ENCODE measurements at places on chromosomes 16 and 17.

DNA sequence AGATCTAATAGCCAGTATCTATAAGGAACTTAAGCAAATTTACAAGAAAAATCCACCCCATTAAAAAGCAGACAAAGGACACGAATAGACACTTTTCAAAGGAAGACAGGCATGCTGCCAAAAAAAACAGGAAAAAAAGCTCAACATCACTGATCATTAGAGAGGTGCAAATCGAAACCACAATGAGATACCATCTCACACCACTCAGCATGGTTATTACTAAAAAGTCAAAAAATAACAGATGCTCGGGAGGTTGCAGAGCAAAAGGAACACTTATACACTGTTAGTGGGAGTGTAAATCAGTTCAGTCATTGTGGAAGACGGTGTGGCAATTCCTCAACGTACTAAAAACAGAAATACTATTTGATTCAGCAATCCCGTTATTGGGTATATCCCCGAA, 9.6 kb downstream of the STX8 start:
- no peak for DNase-seq

DNA sequence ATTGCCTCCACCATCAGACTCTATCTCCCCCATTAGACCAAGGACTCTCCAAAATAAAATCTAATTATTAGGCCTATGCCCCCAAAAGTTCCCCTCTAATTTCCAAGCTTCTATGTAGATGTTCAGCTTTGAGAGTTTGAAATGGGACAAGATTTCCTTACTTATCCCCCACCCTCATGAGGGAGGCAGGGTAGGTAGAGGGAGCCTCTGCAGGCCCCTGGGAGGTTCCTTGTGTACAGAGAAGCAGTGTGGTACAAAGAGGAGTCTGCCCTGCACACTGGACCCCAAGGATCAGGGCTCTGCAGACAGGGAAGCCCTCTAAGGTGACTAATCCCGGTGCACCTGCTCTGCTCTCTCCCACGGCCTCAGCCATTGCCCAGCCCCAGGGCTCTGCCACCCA, 2.5 kb downstream of the KRT17 start:
- DNase-seq: no peak

DNA sequence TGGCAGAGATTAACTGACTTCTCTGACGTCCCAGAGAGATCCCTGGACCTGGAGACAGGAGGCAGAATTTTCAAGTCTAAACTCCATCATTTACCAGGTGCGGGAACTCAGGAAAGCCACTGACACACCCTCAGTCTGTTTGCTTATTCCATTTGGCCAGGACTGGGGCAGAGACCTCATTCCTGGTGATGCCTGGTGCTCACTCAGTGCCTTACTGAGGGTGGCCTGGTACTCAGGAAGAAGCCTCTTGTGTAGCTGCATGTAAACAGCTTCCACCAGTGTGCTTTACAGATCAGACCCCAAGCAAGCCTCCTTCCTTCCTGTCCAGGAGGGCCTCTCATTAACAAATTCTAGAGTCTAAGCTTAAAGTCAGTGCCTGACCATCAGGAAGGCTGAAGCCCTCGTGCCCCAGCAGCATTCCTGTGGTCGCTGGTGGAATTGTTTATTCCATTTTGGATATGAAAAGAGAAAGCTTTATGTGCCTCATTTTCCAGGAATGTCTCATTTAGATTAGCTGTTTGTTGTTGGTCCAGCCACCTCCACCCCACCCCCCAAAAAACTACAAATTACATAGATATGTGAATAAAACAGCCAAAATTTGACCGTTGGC, 236.1 kb upstream of the CDH5 start:
- no peak for DNase-seq

GRCh38 chr17:72906306-72906705, 186.2 kb downstream of the SLC39A11 start:
- DNase-seq: no peak

DNA sequence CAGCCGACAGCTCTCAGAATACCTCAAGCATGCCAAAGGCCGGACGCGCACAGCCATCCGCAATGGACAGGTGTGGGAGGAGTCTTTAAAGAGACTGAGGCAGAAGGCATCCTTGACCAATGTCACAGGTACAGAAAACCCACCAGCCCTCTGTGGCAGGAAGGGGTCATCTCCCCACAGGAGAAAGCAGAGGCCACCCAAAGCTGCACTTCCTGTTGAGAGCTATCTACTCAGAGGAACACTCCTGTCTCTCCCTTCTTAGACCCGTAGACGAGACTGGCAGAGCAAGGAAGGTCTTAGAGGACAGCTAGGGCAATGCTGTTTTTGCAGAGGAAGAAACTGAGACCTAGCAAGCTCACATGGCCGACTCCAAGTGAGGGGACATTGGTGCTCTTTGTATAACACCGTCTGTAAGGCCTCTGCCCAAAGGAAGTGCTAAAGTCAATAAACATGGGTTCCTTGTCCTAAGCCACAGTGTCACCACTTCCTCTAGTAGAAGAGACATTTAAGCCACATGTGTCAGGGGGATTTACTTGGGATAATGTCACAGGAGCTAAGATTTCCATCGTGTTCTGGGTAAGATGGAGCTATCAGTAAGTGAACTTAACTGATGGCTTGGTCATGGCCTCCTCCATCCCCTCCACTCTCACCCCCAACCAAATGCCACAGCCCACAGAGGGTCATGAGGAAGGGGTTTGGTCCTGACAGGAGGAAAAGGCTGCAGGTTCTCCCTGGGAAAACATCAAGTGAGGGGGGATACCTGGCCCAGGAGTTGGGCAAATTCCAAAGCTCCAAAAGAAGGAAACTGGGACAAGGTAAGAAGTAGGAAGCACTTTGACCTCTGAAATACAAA, 9.4 kb downstream of the LPO start:
- DNase-seq: no peak

DNA sequence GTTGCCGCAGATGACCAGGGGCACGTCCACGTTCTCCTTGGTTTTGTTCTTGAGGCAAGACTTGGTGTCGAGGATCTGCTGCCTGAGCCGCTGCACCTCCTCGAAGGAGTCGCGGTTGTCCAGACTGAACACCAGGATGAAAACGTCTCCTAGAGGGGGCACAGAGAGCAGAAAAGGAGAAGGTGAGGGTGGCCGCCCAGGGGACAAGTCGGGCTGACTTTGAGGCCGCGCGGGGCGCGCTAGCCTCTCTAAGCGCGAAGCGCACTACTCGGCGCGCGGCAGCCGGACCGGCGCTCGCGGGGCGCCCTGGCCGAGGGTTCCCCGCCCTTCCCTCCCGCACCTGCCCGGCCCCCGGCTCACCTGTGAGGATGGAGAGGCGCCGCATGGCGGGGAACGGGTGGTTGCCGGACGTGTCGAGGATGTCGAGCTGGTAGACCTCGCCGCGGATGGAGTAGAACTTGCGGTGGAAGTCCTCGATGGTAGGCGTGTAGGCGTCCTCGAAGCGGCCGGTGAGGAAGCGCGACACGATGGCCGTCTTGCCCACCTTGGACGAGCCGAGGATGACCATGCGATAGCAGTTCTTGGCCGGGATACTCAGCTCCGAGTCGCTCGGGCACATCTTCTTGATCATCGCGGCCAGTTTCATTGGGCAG, 533 bp downstream of the RASD1 start:
- no peak for DNase-seq

- no peak for DNase-seq
Observed at GRCh38 chr17:73292031-73292531, 19.7 kb downstream of the CDC42EP4 start.

DNA sequence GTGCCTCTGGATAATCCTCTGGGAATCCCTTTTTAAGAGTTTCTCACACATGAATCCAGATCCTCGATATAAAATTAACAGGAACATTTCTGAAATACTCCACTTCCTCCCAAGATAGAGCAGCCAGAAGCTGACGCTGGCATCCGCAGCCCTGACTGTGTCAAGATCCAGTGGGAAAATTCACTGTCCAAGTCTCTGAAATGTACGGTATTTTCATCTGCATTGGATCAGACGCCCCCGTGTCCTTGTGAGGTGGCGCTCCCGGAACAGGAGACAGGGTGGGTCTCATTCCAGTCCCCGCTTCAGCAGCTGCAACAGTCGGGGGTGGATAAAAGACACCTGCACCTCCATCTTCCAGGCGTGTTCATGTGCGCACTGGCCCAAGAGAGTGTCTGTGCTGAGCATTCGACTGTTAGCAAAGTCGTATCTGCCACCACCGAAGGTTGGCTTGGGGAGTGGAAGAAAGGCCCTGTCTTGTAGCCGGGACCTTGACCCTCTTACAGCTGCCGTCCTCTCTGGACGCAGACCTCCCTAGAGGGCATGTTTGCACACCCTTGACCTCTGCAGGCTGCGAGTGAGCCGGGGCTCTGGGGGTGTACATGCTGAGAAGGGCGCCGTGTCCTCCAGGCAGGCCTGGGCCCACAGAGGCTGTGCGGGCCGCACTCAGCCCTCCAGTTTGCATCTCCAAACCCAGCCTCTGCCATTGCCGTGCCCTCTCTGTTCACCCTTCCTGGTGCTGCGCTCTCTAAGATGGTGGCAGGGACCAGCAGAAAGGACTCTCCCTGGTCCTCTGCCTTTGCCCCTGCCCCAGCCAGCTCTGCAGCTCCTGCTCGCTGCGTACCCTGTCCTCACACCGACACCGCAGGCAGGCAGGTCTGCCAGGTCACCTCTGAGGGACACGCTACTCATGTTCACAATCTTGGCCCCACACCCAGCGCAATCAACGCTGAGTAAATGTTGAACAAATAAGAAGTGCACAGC, 72.0 kb upstream of the CHMP6 start:
- DNase-seq: no peak

GRCh38 chr17:5045496-5045895, 10.3 kb upstream of the SLC52A1 start:
- no peak for DNase-seq

DNA sequence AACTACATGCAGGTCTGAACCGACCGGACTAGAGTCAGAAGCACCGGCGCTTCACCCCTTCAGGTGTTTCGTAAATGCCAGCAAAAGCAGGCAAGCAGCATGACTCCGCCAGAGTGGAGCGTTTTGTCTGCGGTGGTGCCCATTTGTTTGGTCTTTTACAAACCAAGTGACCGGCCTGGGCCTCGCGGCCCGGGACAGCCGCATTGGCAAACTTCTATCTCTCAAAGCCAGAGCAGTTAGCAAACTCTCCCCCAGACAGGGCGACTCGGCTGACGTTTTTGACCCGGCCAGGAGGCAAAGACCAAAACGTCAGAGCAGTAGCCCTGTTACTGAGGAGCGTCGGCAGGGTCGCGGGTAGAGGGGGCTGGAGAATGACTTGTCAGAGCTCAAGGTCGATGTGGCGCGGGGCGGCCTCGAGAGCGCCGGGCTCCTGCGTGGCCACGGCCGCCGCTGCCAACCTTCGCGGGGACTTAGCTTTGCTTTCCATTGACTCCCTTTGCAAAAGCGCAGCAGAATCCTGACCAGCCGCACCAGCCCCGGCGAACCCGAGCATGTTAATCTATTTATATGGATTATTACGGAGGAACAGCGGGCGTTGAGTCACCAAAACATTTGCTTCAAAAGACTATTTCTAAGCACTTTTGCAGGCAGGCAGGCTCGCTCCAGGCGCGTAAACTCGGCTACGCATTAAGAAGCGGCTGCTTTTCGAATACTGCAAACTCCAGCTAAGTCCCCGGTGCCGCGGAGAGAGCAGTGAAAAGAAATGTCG, 763 bp upstream of the SOX9 start:
- DNase-seq: no peak

DNA sequence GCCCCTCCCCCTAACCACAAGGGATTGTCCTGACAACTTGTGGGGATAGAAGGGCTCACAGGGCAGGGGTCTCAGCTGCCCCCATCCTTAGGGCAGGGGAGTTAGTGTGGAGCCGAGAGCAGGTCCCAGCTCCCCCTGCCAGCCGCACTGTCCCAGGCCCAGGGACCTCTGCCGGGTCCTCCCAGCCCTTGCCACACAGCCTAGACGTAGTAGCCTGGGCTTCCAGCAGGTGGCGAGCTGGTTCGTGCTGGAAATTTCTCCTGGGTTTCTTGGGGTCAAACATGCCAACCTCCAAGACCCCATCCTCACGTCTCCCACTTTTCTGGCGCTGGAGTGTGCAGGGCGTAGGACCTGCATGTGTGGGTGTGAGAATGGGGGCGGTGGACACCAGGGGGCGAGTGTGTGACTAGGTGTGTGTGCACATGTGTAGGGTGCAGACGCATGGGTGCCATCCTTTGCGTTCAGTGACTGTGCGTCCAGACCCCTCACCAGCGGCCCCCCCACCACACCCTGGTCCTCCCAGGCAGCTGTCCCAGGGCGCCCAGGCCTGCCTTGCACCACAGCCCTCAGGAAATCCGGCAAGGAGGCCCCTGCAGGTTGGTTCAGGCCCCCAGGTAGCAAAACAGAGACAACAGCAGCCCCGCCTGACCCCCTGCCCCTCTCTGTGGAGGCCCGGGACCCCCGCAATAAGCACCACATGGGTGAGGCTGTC, 29.5 kb downstream of the SBK1 start:
- peak; percentile 44 for DNase-seq

DNA sequence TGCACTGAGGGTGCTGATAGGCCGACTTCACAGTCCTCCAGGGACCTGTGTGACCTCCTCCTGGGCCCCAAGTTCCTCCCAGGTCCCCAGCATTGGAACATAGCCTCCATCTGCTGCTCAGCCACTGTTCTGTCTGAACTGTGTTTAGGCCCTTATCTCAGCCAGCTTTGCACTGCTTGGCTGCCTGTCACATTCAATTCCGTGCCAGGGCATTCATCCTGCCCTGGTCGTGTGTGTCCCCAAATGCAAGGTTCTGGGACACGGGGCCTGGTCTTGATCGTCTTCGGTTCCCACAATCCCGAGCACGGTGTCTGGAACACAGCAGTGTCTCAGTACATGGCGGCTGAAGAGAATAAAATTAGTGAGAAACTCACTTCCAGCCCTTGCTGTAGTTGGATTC, 69.9 kb upstream of the NFAT5 start:
- no peak for DNase-seq

GRCh38 chr16:28289048-28289447, 3.3 kb upstream of the SBK1 start:
- no peak for DNase-seq

- no peak for DNase-seq
Observed at GRCh38 chr17:48002916-48003416, 32.1 kb downstream of the CDK5RAP3 start.

GRCh38 chr17:497241-498034, 144.8 kb upstream of the RPH3AL start:
- DNase-seq: no peak

- no peak for DNase-seq
Observed at GRCh38 chr16:67442581-67443255, 11.8 kb downstream of the HSD11B2 start.
